ENCODE measurements at places on chromosomes 3 and 15.
A peak's percentile ranks its signal among the peaks of the same experiment; 100 is the strongest.

- DNase-seq, result no peak
Observed at GRCh38 chr15:26771578-26772153, 1.2 kb downstream of the GABRB3 start.

DNA sequence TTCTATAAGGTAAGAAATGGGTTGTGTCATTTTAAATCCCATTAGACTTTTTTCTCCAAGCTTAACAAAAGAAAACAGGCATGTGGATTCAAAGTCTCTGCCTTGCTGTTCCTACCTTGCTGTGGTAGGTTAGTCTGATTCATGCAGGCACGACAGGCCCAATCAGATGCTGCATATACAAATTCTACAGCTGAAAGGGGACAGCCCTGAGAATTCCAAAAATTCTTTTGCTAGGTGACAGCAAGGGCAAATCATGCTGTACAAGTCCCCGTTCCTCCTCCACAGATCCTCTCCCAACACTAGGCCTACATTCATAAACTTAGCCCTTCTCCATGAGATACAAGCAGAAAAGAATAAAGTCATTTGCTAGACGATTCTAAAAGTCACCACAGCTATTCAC lies 161.2 kb upstream of the THBS1 start:
- DNase-seq, result no peak

DNA sequence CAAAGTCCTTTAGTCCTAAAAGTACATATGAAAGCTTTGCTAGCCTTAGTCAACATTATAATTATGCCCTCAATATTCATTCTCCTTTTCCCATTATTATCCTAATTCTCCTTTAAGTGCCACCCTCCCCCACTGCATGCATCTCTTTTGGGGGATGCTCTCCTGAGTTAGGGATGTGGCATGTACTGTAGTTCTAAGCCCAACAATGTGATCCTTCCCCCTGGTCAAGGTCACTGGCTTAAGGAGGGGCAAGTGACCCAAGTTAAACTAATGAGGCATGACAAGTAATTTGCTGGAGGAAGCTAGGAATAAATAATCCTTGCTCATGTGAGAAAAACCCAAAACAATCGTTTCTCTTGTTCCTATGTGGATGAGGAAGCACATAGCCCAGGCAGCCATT lies 343.9 kb upstream of the SUCLG2 start:
- DNase-seq, result no peak

GRCh38 chr3:46681856-46682540 lies 11.5 kb downstream of the ALS2CL start:
- no peak for DNase-seq

- DNase-seq, result peak; percentile 94
Observed at GRCh38 chr15:71043373-71043772, 71.9 kb upstream of the THSD4 start.

DNA sequence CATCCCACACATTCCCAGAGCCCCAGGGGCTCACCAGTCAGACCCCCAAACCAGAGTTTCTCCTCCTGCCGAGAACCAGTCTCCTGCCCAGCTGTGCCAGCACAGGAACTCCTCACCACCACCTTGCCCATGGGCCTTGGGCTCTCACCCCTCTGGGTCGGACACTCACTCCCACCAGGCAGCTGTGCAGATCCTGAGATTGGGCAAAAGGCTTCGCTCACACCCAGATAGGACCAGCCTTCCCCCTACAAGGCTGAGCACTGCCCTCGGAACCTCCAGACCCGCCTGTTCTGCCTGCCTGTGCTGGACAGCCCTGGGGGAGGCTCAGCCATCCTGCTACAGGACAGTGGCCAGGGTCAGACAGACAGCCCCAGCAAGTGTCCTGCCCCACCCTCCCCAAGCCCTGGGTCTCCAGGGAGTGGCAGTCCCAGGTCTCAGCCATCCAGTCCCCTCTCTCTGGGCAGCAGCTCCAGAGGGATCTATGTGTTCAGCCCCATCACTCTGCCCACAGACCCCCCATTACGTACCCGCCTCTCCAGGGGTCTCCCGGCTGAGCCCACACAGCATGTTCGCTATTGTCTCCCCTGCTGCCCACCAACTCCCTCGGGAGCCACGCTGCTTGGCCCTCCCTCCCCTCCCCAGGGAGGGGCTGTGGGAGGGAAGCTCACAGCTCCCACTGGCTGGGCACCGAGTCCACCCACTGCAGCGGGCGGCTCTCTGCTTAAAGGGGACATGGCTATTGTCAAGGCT lies at the start of gene GRIP2:
Gene GRIP2 (minus strand): TSS at position 601 of the 750 bp plus-strand sequence. CDS start 34 bp downstream, at position 567.
- DNase-seq, result no peak

- DNase-seq, result no peak
Observed at GRCh38 chr15:60843482-60843881, 364.5 kb upstream of the ICE2 start.

GRCh38 chr3:171375666-171376595 lies 84.3 kb downstream of the TNIK start:
- peak; percentile 66 for DNase-seq

DNA sequence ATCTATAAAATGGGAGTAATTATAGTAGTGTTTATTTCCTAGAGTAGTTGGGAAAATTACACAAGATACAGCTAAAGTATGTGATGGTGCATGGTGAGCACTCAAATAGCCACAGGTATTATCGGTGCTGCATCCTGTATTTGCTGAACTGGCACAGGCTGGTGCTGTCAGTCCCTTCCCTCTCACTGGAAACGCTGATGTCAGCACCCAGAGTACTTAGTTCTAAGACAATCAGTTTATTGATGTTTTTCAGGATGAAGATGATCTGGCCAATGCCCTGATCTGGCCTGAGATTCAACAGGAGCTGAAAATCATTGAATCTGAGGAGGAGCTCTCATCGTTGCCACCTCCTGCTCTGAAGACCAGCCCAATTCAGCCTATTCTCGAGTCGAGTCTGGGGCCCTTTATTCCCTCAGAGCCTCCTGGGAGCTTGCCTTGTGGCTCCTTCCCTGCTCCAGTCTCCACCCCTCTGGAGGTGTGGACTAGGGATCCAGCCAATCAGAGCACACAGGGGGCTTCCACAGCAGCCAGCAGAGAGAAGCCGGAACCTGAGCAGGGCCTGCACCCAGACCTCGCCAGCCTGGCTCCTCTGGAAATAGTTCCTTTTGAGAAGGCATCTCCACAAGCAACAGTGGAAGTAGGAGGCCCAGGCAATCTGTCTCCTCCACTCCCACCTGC lies 49.7 kb downstream of the TMEM39A start:
- DNase-seq, result no peak

DNA sequence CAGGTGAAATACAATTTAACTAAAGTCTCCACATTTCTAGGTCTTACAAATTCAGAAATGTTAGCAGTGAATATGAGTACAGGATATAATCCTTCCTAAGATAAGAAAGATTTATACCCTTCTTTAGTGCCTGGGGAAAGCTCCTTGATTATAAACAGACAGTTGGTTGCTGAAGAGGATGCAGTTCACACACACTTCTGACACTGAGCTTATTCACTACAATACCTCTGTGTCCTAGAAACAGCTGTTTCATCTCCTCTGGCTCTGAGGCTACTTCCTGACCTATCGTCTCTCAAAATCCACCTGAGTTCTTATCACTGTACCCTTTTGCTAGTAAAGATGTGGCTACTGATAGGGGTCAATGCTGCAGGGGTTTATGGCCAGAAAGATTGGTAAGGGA lies 57.1 kb downstream of the TP63 start:
- no peak for DNase-seq

DNA sequence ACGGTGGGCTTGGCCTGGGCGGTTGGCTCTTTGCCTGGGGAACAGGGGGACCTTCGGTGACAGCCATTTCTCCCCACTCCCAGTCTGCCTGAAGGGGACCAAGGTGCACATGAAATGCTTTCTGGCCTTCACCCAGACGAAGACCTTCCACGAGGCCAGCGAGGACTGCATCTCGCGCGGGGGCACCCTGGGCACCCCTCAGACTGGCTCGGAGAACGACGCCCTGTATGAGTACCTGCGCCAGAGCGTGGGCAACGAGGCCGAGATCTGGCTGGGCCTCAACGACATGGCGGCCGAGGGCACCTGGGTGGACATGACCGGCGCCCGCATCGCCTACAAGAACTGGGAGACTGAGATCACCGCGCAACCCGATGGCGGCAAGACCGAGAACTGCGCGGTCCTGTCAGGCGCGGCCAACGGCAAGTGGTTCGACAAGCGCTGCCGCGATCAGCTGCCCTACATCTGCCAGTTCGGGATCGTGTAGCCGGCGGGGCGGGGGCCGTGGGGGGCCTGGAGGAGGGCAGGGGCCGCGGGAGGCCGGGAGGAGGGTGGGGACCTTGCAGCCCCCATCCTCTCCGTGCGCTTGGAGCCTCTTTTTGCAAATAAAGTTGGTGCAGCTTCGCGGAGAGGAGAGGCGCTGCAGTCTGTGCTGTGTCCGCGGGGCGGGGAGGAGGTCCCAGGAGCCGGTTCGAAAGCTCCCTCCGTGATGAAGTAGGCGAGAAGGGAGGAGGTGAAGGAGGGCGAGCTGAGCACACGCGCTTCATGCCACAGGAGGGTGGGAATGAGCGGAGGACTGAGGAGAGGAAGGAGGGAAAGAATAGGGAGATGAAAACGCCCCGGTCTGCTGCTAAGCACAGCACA lies 9.6 kb downstream of the CLEC3B start:
- DNase-seq, result no peak

DNA sequence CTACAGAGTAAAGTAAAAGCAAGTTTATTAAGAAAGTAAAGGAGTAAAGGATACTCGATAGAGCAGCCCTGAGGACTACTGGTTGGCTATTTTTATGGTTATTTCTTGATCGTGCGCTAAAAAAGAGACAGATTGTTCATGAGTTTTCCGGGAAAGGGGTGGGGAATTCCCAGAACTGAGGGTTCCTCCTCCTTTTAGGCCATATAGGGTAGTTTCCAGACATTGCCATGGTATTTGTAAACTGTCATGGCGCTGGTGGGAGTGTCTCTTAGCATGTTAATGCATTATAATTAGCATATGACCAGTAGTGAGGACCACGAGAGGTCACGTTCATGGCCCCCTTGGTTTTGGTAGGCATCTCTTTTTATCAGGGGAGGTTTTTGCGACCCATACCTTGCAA lies 213.1 kb downstream of the OSBPL10 start:
- DNase-seq, result no peak

- no peak for DNase-seq
Observed at GRCh38 chr3:143979813-143980212, 8.2 kb downstream of the DIPK2A start.

- peak; percentile 2 for DNase-seq
Observed at GRCh38 chr15:42584031-42584765, 8.8 kb downstream of the STARD9 start.

DNA sequence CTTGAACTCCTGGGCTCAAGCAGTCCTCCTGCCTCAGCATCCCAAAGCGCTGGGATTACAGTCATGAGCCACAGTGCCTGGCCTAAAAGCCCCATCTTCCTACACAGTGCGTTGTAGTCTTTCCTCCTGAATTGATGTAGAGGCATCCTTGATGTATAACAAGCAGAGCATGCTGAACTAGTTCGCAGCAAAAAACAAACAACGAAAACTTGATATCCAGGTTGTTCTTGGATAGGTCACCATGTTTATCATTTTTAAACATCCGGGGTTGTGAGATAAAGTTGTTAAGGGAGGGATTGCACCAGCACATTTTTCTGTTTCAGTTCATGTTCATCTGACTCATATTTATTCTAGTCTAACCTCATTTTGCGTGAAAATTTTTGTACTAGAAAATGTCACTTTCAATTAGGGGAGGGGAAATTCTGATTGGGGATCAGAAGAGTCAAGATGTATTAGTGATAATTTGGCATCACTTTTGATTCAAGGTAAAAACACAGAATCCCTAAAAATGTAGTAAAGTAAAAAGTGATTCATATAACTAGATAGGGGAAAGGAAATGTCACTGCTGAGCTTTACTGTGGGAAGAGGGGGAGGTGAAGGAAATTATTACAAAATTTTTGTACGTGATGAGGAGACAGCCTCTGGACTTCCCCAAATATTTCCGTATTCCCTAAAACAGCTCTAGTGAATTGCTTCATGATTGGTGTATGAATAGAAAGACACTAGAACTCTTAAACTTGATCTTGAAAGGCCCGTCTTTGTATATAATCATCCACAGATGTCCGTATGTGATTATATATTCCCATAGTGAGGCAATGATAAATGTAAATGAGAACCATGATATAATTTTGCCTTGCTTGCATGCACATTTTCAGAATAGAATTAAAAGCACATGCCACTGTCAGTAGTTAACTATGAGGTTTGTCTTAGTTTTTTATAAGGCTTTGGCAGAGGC lies 22.9 kb downstream of the RAB8B start:
- DNase-seq, result peak; percentile 93

DNA sequence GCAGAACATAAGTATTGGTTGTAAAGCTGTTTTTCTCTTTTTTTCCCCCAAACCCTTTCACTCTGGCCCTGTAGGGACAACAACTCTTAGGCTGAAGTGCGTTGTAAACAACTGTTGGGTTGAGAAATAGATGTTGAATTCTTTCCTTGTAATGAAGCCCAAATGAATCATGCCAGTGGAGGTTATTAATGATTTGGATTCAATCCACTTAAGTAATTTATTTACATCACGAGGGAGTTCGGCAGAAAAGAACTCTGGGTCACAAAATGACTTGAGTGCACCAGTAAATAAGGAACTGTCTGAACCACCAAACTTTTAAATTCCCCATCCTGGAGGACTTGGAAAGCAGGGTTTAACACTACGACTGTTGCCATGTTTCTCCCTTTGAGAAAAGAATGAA lies 218.9 kb downstream of the PDZRN3 start:
- DNase-seq, result no peak

GRCh38 chr3:178289544-178290160 lies 246.6 kb upstream of the KCNMB2 start:
- DNase-seq, result no peak

DNA sequence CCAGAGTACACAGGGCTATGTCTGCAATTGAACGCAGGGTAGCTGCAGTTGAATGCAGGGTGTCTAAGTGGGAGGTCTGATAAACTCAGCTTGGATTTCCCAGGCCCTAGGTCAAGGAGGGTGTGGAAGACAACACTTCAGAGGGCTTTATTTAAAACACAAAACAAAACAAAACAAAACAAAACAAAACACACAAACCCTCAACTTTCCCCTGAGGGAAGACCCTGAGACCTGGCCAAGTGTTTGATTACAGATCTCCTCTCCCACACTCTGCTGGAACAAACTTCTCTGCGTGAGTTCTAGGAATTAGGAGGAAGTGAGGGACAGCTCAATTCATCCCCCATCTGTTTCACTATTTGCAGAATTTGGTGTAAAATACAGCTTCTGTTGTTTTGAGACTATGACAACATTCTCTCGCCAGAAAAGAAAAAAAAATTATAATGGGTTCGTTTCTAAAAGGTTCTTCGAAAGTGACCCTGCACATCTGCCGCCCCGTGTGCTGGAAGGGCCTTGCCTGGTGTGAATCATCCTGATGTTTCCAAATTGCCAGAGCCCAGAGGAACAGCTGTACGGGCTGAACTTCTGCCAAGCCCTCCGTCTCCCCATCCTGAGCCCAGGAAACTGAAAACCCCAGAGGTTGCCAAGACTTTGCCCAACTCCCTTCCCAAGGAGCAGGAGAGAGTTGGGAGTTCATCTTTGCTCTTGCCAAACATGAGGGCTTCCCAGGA lies 73.3 kb upstream of the RAD18 start:
- DNase-seq, result peak; percentile 12

- DNase-seq, result peak; percentile 79
Observed at GRCh38 chr15:39127925-39128617, 452.8 kb upstream of the THBS1 start.

- DNase-seq, result no peak
Observed at GRCh38 chr15:84949043-84949442, 32.6 kb upstream of the PDE8A start.

GRCh38 chr15:31605467-31605931 lies 278.9 kb downstream of the KLF13 start:
- no peak for DNase-seq

GRCh38 chr3:3800080-3800455 lies 837 bp downstream of the LRRN1 start:
- no peak for DNase-seq

GRCh38 chr15:73074241-73074640 lies 22.0 kb downstream of the NEO1 start:
- no peak for DNase-seq
